ENCODE measurements at places on chromosomes 1 and 21. TPM values are rescaled to one million over a fixed set of nuclear protein-coding genes. Genes with fewer than 3 reads are reported as not detected.

DNA sequence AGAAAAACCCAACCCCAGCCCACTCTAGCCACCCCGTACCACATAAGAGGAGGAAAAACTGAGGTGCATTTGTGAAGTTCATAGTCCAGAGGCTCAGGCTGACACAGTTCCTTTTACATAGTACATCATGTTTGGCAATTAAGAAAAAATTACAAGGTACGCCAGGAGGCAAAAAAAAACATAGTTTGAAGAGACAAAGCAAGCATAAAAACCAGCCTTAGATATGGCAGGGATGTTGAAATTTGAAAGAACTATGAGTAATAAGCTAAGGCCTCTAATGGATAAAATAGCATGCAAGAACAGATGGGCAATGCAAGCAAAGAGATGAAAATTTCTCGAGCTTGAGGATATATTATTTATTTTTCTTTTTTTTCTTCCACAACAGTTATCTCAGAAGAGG is 31.9 kb downstream of the MIXL1 start:
- DNase-seq = no peak

The OPRD1 gene
- total RNA-seq = 3.9 TPM

DNA sequence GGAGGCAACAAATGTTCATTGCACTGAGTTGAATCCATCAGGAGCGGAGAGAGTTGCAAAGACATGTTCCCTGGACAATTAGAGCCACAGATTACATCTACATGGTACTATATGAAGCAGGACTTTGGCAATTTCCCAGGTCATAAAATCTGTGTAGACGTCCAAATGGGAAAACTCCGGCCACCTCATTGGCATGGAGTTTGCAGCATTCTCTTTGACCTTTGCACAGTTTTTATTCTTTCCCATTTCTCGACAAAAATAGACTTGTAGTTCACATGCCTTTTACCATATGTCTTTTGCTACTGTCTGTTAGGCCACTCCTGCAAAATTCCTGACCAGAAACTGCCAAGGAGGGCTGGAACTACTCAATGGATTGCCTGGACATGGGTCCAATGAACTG is 48.2 kb downstream of the UBE2T start:
- DNase-seq = no peak

The ICOSLG gene
- 0.07 TPM for total RNA-seq

The RRP1B gene
- total RNA-seq = 70.4 TPM

DNA sequence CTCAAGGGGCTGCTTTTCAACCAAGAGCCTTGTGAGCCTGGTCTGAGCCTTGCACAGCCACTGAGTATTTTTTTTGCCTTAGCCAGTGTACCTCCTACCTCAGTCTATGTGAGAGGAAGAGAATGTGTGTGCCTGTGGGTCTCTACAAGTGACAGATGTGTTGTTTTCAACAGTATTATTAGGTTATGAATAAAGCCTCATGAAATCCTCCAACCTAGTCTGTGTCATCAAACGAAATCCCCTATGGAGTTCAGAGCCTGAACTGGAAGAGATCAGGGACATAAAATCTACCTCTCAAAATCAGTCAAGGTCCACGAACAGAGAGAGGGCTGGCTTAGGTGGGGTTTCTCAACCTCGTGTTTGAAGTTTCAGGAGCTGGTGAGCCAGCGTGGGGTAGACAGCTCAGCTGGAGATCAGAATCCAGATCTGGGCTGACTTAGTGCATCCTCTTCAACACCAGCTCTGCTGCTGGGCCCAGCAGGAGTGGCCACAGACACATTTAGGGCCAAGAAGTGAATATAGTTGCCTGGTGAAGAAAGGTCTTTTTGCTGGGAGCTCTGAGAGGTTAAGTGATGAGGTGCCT is 8.2 kb downstream of the XKR8 start:
- DNase-seq = no peak

The ZSCAN20 gene
- 7.0 TPM for total RNA-seq

- no peak for DNase-seq
These were observed 2.7 kb upstream of the RUNX3 start for GRCh38 chr1:24932725-24933294.

The TMEM39B gene
- total RNA-seq = 34.8 TPM

GRCh38 chr1:200890818-200891773 is 3.6 kb upstream of the INAVA start:
- peak; percentile 70 for DNase-seq

The GFI1 gene
- total RNA-seq = 0.16 TPM

DNA sequence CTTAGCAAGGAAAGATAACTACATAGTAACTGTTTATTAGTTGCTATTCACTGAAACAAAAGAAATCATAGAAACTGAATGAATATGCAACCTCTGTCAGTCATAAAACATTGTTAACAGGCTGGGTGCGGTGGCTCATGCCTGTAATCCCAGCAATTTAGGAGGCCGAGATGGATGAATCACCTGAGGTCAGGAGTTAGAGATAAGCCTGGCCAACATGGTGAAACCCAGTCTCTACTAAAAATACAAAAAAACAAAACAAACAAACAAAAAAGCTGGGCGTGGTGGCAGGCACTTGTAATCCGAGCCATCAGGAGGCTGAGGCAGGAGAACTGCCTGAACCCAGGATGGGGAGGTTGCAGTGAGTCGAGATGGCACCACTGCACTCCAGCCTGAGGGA is 44.1 kb downstream of the CRB1 start:
- no peak for DNase-seq
